ENCODE measurements at places on chromosomes 5 and 9.

DNA sequence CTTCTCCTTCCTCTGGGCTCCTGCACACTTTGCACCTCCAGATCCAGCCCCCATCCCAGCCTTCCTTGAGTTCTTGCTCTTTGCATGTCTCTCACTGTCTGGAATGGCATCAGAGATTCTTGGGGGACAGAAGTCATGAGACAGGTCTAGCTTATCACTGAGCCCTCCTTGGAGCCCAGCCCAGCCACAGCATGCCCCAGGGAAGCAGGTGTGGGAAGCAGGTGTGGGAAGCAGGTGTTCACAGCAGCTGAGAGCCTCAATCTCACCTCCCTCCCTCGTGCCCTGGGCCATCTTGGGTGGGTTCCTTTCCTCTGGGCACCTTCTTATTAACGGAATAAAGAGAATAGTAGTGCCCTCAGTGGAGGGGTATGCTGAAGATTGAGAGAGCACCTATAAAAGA is 27.2 kb downstream of the SLC6A7 start:
- no peak for DNase-seq

GRCh38 chr9:20244271-20244670 is 378.0 kb downstream of the MLLT3 start:
- no peak for DNase-seq

DNA sequence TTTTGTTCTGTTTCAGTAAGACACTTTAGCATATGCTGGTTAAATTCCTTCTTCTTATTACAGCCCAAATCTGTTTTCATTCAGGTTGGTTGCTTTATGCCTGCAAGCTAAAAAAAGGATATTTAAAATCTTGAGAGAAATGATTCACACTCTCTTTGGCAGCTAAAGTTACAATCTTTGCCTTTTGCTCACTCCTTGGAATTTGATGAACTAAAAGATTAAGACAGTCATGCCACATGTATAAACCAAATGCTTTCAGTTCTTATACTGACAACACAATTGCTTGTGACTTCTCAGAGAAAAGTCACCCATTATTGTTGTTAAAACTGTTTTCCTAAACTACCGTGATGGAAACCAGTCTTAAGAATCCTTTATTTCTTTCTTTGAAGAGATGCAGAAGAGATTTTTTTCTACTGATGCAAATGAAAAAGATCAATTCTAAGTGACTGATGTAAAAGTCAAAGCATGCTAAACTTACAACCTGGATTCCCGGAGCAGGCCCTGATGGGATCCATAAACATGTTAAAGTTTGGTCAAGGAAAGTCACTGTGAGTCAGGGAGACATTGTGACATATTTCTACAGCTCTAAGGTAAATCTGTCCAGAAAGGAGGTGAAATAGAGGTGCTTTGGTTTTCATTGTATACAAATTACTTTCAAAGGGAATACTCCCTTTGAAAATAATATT is 144.2 kb upstream of the CDH10 start:
- DNase-seq, result no peak

DNA sequence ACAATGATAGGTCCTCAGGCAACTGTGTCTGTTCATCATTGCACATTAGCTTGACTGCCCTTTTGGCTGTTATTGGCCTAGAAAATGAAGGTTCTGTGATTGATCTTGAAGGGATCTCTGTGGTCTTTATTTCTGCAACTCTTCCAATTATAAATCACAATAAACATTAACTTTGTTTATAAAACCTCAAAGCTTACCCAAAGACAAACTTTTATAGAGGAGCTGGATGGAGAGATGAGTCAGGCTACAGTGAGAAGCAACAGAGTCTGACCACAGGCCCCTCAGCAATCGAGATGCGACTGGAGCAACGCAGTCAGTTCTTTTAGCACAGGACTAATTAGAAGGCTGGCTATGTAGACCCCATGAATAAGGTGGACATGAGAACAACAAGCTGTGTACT is 5.3 kb downstream of the MACROH2A1 start:
- no peak for DNase-seq

DNA sequence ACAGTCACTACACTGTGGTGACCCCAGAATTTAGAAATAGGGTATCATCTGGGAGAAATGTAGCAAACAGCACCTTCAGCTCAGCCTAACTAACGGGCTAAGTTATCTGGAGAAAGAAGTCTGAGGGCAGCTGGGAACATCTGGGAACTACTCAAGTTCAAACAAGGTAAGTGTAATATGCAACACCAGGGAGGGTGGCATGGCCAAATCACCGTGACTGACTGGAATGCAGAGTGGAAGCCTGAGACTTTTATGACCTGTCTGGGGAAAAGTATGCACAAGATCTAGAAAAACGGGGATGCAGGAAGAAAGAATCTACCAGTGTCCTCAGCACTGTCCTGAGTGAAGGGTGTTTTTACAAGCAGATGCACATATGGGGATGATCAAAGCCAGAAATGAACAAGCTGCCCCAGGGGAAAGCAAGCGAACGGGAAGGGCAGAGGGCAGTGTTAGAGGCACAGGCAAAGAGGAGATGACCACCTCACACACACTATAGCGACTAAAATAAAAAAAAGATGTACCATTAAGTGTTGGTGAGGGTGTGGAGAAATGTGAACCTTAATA is 59.9 kb downstream of the SERINC5 start:
- DNase-seq, result no peak

DNA sequence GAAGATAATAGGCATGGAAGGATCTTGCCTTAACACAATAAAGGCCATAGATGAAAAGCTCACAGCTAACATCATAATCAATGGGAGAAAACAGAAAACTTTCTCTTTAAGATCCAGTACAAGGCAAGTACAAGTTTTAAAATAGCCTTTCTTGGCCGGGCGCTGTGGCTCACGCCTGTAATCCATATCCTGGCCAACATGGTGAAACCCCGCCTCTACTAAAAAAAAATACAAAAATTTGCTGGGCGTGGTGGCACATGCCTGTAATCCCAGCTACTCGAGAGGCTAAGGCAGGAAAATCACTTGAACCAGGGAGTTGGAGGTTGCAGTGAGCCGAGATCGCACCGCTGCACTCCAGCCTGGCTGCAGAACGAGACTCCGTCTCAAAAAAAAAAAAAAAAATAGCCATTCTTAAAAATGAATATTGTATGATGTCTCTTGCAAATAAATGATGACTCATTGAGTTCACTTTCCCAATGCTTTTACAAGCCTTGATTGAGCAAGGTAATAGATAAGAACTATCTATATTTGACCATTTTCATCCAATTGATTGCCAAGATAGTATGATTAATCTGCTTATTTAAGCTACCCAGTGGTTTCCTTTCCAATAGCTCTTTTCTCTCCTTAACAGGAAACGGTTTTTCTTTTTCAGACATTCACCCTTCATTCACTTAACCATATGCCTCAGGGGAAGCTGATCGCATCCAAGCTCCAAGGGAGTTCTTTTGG is 15.8 kb downstream of the CCDC152 start:
- DNase-seq, result no peak

DNA sequence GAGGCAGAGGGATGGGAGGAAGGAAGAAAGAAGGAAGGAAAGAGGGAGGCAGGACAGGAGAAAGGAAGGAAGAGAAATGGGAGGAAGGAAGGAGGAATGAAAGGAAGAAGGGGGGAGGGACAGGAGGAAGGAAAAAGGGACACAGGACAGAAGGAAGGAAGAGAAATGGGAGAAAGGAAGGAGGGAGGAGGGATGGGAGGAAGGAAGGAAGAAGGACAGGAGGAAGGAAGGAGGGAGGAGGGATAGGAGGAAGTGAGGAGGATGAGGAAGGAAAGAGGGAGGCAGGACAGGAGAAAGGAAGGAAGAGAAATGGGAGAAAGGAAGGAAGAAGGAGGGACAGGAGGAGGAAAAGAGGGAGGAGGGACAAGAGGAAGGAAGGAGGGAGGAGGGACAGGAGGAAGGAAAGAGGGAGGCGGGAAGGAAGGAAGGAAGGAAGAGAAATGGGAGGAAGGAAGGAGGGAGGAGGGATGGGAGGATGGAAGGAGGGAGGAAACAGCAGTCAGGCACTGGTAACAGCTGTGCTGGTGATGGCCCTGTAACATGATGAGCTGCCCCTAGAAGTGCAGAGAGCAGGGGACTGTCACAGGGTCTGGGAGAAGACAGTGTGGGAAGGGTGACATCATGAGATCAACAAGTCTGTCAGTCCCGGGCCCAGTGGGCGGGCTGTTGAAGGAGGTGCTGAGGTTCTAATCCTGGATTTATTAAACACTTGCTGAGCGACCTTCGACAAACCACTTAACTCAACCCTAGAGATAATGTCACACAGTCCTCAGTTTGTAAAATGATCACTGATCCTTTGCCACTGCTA is 10.7 kb upstream of the IRX1 start:
- DNase-seq, result no peak

- DNase-seq, result no peak
Measured at GRCh38 chr9:80208696-80209095, 636.9 kb downstream of the TLE4 start.

GRCh38 chr5:57937025-57937424 is 454.4 kb upstream of the ACTBL2 start:
- DNase-seq, result no peak
